Activated naive CD8-positive, alpha-beta T cell treated with anti-CD3 and anti-CD28 coated beads, Interleukin-2, amount 50 U/mL, for 16 hours (primary cell): ENCODE measurements at places on chromosomes 5 and 9.

- no peak for DNase-seq
These were observed 8.1 kb downstream of the CCDC187 start for GRCh38 chr9:136295542-136296433.

- DNase-seq = no peak
These were observed 737.9 kb upstream of the ZNF608 start for GRCh38 chr5:125484272-125484741.

- DNase-seq = no peak
These were observed 12.4 kb downstream of the CDH10 start for GRCh38 chr5:24632353-24632752.

GRCh38 chr9:79707589-79707988, 135.8 kb downstream of the TLE4 start:
- no peak for DNase-seq

DNA sequence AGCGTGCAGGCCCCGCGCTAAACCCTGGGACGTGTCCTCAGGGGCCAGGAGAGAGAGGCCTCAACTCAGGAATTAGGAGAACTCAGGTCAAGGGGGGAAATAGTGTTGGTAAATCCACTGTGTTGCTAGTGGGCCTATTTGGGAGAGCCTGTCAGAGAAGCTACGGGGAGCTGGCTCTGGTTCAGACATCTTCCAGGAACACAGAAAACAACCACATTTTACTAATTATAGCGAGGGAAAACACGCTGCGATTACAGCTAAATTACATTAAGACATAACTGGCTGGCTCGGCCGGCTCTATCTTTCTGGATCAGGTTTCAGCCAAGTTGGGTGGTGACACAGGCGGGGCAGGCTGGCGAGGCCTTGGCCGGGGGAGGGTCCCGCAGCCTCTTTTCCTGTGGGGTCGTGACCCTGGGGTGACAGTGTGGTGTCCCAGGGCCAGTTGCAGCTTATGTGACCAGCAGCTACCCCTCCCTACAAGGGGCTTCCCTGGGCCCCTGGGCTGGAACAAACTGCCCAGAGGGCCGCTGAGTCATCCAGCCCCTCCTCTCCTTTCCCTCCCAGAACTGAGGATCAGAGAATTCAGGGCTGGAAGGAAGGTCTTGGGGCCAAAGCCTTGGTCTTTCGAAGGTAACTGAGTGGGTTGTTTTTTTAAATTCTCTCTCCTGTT, 75.1 kb downstream of the FGF18 start:
- no peak for DNase-seq

DNA sequence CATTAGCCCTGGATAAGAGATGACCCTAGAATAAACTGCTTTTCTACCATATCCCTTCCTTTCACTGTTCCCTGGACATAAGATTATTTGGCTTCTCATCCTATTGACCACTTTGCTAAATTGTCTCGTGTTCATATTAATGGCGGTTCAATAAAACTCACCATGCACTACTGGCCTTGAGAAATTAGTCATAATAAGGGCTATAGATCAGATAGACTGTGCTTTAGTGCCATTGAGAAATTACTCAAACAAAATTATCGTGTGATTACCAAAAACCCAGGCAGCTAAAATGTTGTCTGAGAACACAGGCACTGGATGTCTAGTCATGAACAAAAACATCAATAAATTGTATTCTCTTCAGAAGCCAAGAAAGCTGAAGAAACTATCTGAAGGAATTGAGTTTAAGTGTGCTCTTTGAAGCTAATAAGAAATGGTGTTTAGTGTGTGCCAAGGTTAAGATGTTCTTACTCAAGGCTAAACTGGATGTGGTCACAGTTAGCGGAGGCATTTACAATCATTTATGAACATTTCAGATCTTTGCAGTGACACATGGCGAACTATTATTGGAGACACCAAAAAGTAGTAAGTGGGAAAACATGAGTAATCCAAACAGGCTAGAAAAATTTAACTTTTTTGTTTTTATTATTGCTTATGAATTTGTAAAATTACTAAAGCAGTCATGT, 460.4 kb upstream of the RORB start:
- DNase-seq = no peak

- no peak for DNase-seq
These were observed 179.9 kb upstream of the NR3C1 start for GRCh38 chr5:143583409-143583808.

DNA sequence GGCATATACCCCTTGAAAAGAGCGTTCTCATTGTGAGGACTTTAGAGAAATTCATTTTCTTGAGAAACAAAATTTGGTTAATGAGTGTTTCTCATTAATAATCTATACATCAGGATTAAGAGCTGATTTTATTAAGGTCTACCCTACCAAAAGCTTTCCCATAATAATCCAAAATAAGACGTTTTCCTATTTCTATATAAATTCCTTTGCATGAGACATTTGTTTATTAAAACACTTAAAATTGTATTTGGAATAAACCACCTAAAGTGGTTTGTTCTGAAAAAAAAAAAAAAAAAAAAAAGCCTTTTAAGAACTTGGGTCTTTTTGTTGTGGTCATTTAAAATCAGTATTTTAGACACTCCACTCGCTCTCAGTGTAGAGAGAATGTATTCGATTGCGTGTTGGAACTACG, 695 bp upstream of the TMOD1 start:
- DNase-seq = no peak

GRCh38 chr5:74375271-74375670, 265.3 kb downstream of the ENC1 start:
- no peak for DNase-seq

- no peak for DNase-seq
These were observed 44.2 kb upstream of the ITGA1 start for GRCh38 chr5:52743529-52743928.

DNA sequence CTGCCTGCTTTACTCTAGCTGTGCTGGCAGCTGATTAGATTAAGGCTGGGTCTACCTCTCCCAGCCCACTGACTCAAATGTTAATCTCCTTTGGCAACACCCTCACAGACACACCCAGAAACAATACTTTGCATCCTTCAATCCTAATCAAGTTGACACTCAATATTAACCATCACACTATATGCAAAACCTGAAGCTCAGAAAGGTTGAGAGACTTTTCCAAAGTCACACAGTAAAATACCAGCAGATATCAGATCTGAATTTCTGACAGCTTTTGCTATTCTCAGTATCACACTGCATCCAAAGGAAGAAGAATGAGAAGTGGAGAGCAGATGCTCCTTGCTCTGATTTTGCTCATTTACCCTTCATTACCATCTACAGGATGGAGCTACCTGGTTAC, 114.9 kb upstream of the RANBP3L start:
- no peak for DNase-seq

GRCh38 chr5:78275998-78276543, 18.4 kb downstream of the AP3B1 start:
- no peak for DNase-seq

DNA sequence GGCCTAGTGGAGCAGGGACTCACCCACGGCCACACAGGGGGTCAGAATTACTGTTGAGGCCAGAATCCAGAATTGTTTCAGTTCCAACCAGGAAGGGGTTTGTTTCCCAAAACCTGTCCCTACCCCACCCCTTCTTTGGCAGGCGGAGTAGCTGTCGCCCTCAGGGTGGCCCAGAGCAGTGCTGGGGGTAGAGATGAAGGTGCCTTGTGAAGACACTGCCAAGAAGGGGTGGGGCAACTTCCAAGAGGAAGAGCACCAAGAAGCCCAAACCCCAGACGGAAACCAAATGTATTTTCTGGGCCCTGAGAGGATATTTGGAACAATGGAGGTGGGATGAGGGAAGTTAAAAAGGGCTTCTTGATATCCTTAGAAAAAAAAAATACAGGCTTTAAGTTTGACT, 11.4 kb upstream of the NDST1 start:
- DNase-seq = no peak

- DNase-seq = no peak
These were observed 195.6 kb upstream of the ELL2 start for GRCh38 chr5:96157077-96157780.

DNA sequence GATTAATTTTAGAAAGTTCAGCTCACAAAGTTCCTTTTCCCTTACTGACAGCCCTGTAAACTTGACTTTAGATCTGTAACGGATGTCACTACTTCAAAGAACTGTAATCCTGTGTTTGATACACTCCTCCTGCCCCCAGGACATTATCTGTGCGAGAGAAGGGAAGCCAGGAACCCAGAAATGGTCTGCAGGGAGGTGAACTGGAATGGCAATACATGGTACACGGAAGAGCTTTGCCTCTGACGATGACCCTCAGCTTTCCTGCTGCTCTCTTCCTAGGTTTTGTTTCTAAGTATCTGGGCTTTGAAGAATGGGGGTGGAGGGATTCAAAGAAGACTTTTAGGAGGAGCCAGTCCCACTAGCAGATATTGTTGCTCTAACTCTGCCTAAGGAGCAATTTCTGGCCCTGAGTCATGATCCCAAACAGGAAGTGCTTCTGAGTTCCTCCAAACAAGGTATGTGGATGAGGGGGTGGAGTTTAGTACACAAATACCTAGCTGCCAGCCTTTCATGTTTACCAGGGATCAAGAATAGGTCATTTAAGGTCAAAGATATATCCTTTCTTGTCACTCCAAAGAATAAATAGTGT, 43.4 kb upstream of the TMC1 start:
- DNase-seq = no peak

DNA sequence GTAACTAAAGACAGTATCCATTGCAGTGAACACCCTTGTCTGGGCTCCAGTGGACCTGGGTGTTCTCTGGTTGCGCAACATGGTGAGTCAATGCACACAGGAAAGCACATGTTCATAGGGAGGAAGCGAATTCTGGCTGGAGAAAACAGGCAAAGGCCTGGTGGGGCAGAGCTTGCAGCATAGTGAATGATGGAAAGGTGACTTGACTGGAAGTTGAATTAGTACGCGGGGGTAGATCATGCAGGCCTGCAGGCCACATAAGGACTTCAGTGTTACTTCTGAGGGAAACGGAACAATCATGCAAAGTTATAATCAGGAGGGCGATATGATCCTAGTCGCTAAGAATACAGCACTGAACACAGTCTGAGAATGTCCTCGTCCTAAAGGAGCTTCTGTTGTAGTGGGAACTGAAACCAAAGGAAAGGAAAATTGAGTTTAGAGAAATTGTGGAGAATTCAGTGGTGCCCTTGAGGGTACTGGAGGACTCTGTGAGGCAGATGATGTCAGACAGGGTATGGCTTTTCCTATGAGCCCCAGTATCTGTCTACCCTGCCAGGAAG, 71.9 kb upstream of the RANBP3L start:
- no peak for DNase-seq

- no peak for DNase-seq
These were observed 8.0 kb downstream of the KLF9 start for GRCh38 chr9:70406434-70406862.
